ENCODE measurements at places on chromosomes 7 and 10.

DNA sequence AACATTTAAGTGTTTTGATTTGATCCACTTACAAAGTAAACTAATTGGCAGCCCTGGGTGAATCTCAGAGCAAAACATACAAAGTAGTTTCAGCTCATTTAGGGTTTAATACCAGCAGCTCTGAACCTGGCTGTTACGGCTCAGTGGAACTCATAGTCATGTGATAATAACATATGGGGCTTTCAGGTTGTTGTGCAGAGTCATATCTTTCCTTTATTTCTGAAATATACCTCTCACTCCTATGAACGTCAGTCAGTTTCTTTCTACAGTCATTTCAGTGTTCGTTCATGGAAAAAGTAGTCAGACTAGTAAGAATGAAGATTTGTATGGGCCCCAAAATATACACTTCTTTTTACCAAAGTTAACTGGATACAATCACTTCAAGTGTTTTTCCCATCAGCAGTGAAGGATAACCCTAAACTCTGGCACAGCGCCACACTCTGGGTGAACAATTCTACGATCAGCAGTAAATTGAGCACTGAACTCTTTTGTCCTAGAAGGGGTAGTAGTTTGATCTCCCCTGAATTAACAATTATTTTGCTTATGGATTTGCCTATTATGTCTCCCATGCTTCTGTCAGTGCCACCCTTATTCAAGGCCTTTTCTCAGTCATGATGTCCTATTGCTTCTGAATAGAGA is 218.6 kb downstream of the THSD7A start:
- peak; percentile 15 for DNase-seq

DNA sequence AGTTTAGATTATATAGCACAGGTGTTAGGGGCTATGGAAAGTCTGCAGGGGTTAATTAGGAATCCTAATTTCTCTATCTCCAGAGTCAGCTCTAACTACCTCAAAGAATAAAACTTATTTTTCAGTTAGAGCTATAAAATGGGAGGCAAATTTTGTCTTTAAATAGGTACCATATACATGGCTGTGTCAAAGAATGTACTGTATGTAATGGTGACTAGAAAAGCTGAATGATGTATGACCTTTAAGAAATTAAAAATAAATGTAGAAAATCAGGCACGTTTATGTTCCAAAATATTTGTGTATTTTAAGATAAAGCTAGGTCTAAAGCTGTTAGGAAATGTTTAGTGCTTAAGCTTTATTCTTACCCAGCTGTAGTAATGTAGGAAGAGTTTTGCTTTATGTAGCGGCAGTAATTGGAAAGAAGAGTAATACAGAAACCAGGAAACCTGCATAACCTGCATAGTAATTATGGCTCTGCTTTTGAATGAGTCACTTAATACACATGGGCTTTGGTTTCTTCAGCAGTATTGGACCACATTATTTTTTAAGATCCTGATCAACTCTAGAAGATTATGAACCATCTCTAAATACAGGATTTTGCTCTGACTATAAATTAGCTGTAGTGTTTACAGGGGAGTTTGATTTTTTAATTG is 85.0 kb downstream of the KMT2E start:
- peak; percentile 22 for DNase-seq

- DNase-seq = no peak
These were observed 151.5 kb downstream of the WDR11 start for GRCh38 chr10:121002586-121003205.

- no peak for DNase-seq
These were observed 77.3 kb upstream of the IL6 start for GRCh38 chr7:22649686-22650085.

- no peak for DNase-seq
These were observed 59.1 kb downstream of the PDGFA start for GRCh38 chr7:460374-461116.

DNA sequence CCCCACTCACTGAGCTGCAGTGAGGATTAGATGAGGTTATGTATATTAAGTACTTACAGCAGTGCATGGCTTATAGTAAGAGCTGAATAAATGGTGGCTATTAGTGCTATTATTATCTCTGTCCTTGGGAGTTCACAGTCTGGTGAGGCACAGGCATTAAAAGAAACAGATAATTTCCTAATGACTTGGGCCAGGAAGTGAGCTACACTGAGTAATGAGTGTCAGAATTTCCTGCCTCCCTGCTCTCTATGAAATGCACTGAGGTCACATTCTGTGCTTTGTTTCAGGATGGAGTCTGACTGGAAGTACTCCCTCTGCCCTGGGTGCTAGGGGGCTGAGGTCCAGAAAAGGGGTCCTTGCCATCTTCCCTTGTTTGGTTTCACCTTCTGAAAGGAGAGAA is 48.7 kb upstream of the LOXL4 start:
- DNase-seq = no peak

GRCh38 chr10:33715303-33715975 is 381.0 kb upstream of the NRP1 start:
- DNase-seq = no peak

DNA sequence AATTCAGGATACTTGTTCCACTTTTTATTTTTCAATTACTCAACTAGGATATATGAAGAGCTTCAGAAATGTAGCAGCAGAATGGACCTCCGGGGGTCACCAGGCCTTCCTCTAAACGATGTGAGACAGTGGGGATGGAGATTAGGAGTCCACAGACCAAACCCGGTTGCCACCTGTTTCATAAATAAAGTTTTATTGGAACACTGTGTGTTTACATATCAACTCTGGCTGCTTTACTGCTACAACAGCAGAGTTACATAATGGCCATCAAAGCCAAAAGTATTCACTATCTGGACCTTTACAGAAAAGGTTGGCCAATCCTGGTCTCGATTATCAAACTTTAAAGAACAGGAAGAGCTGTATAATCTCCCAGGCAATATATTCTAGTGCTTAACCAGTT is 30.8 kb downstream of the RAPGEF5 start:
- DNase-seq = no peak

- no peak for DNase-seq
These were observed 24.4 kb downstream of the TRUB1 start for GRCh38 chr10:114962441-114962840.

GRCh38 chr10:19041171-19041570 is 7.4 kb upstream of the MALRD1 start:
- no peak for DNase-seq

DNA sequence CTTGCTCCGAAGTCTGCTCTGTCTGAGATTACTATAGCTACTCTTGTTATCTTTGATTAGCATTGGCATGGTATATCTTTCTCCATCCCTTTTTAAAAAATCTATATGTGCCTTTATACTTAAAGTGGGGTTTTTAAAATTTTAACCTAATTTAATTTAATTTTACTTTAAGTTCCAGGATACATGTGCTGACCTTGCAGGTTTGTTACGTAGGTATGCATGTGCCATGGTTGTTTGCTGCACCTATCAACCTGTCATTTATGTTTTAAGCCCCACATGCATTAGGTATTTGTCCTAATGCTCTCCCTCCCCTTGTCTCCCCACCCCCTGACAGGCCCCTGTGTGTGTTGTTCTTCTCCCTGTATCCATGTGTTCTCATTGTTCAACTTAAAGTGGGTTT is 54.6 kb downstream of the TBC1D12 start:
- no peak for DNase-seq

DNA sequence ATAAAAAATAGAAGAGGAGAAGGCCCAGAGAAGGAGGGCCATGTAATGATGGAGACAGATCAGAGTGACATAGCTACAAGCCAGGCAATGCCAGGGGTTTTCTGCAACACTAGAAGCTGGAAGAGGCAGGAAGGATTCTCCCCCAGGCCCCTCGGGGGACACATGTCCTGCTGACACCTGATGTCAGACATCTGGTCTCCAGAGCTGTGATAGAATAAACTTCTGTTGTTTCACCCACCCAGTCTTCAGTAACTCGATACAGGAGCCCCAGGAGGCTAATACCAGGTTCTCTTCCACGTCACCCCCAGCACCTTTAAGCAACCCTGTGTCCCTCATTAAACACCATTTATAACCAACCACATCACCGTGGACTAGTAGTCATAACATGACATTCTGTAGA is 94.9 kb downstream of the TMEM130 start:
- DNase-seq = no peak

GRCh38 chr10:107168738-107169137 is 4.2 kb upstream of the SORCS1 start:
- DNase-seq = no peak

- no peak for DNase-seq
These were observed 21.6 kb downstream of the TES start for GRCh38 chr7:116231949-116232348.

DNA sequence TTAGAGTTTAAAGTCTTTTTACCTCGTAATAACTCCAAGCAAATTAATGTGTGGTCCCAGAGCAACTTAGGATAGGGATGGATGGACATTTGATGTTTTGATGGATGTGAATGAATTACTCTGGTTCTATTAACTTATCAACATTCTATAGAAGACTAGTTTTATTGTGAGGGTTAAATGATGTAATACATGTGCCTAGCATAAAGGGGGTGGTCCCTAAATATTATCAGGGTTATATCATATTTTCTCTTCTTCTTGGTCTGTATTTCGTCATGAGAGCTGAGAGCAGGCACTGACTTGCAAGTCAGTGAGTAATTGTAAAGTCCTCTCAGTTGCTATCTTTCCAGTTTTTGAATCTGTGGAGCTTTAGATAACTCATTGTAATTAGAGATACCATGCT is 219.3 kb downstream of the GATA3 start:
- DNase-seq = no peak

DNA sequence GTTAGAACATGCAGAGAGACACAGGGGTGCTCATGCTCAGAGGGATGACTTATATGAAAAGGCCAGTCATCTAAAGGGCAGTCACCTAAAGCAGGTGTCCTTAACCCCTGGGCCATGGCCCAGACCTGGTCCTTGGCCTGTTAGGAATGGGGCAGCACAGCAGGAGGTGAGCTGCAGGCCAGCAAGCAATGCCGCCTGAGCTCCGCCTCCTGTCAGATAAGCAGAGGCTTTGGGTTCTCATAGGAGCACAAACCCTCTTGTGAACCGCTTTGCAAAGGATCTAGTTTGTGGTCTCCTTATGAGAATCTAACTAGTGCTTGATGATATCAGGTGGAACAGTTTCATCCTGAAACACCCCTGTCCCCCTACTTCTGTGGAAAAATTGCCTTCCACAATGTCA is 14.5 kb downstream of the ANKRD7 start:
- DNase-seq = no peak

DNA sequence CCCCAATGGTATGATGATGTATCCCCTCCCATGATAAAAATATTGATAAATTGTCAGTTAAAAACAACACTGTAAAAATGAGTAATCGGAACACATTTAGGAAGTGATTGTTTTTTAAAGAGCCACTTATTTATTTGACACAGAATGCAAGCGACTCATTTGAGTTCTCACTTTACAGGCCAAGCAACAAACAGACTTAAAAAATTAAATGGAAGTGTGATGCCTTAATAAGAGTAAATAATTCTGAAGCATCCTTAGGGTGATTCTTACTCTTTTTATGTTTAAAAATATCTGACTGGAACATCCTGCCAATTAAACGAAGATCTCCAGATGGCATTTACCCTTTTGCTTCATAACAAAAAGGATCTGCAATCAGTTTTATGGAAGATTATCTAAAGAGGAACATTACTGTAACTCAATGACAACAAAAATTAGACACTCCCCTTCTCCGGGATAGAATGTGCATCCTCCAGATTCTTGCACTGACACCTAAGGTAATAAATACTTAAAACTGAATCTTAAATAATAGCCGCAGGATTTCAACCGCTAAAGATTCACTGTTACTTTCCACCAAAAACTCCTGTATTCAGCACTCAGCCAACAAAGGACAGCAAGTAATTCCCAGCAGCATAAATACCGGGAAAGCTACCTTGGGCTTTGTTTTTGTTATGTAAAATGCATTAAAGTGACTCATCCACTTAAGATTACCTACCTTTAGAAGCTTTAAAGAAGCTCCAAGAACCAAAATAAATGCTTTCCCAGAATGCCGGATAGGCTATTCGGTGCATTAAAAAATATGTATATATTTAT is 1.7 kb downstream of the CACNA2D1 start:
- no peak for DNase-seq

- DNase-seq = no peak
These were observed 191.7 kb upstream of the KLF6 start for GRCh38 chr10:3976718-3977117.

GRCh38 chr7:77933394-77933793 is 134.8 kb downstream of the PHTF2 start:
- no peak for DNase-seq

DNA sequence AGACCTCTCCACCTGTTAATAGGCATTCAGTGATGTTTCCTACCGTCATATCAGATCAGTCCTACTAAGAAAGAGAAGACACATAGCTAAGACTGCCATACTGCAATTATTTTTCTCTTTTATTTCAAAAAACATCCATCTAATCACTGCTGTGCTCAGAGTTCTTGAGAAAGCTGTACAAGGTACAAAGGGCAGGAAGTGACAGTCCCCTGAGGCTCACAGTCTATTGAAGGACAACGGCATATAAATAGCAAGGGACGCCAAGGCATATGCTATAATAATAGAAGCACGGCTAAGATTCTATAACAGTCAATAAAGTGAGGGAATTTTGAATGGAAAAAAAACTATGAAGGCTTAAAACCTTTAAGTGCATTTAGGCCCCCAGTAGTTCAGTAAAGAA is 415.3 kb upstream of the NRP1 start:
- no peak for DNase-seq

DNA sequence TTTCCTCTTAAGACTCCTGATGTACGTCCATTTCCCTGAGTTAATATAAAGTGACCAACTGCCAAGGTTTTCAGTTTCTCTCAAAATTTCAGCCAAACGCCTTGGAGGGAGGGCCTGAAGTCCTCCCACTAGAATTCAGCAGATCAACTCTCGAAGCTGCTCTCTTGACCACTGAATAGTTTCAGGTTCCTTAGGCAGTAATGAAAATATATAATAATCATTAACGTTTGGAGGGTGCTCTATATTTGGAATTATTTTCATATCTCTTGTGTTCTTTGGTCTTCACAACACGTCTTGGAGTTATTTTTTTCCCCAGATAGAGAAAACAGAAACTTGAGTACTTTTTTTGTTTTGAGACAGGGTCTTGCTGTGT is 123.6 kb upstream of the SFMBT2 start:
- DNase-seq = no peak

DNA sequence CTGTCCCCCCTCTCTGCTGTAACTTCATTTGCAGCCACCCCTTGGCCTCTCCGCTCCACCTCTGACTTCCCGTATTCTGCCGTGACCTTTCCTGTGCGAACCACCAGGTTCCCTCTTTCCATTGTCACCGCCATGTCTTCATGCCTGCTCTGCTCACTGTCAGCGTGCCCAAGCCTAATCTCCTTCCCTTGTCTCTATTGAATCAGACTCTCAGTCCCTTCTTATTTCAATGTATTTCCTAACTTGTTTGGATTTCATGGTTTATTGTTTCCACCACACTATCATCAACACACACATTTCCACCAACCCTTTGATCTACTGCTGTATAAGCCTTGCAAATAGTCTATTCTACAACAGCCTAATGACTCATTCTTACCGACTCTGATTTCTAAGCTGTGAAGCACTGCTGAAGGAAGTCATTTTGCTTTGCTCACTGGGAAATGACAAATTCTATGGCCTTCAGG is 30.0 kb upstream of the INHBA start:
- DNase-seq = no peak

- no peak for DNase-seq
These were observed 54.9 kb upstream of the ABCB5 start for GRCh38 chr7:20560325-20561180.

All from GM10248 (cell line).